ENCODE measurements at places on chromosomes 6 and 20. TPM values are rescaled to one million over a fixed set of nuclear protein-coding genes. Genes with fewer than 3 reads are reported as not detected.

The NCOA5 gene
- 22.3 TPM for polyA plus RNA-seq

- H3K27me3 ChIP-seq = no peaks in the 10 kb centered on the region
- no peak overlapping the region for H3K27ac ChIP-seq
- no peaks in the 10 kb centered on the region for H3K36me3 ChIP-seq
- no peak overlapping the region for H3K4me3 ChIP-seq
These were observed 20.4 kb downstream of the WFDC3 start for GRCh38 chr20:45771182-45771759.

- H3K27me3 ChIP-seq = no peaks in the 10 kb centered on the region
- no peak for DNase-seq
- no peak overlapping the region for H3K4me3 ChIP-seq
- peaks cover 7% of the 10 kb centered on the region for H3K4me1 ChIP-seq
These were observed 16.5 kb downstream of the ACTR5 start for GRCh38 chr20:38764567-38765318.

- no peaks in the 10 kb centered on the region for H3K4me1 ChIP-seq
- no peak for DNase-seq
- no peak overlapping the region for H3K27ac ChIP-seq
- no peaks in the 10 kb centered on the region for H3K27me3 ChIP-seq
These were observed 36.8 kb downstream of the PNLDC1 start for GRCh38 chr6:159836718-159837490.

GRCh38 chr6:73182021-73182607 is 43.2 kb downstream of the KHDC1L start:
- H3K4me3 ChIP-seq = no peak overlapping the region
- H3K4me1 ChIP-seq = no peaks in the 10 kb centered on the region
- H3K27me3 ChIP-seq = no peaks in the 10 kb centered on the region
- DNase-seq = no peak
- no peak overlapping the region for H3K27ac ChIP-seq

- H3K27me3 ChIP-seq = no peaks in the 10 kb centered on the region
- no peak overlapping the region for H3K4me3 ChIP-seq
- H3K27ac ChIP-seq = peak overlapping the region; percentile 79
- H3K4me1 ChIP-seq = peaks cover 64% of the 10 kb centered on the region
- DNase-seq = no peak
These were observed 54.2 kb upstream of the FAM83D start for GRCh38 chr20:38872036-38872435.

- DNase-seq = no peak
- H3K27ac ChIP-seq = no peak overlapping the region
- H3K4me3 ChIP-seq = no peak overlapping the region
- H3K27me3 ChIP-seq = no peaks in the 10 kb centered on the region
- H3K4me1 ChIP-seq = peaks cover 54% of the 10 kb centered on the region
- H3K36me3 ChIP-seq = peaks cover 7% of the 10 kb centered on the region
These were observed 4.8 kb downstream of the NOP56 start for GRCh38 chr20:2657241-2657640.

The GLP1R gene
- polyA plus RNA-seq = not detected

- peaks cover 18% of the 10 kb centered on the region for H3K36me3 ChIP-seq
- peak within 1 kb of the TSS; percentile 90 for H3K27ac ChIP-seq
- peak; percentile 93 for DNase-seq
- peaks cover 75% of the 10 kb centered on the region for H3K4me1 ChIP-seq
These were observed at the start of gene GID8 for GRCh38 chr20:62938105-62938888. Gene GID8 (plus strand): TSS chr20:62938147. CDS start chr20:62941503, 3,356 bp downstream.

The HLA-DQB2 gene
- 0.96 TPM for polyA plus RNA-seq

GRCh38 chr6:110654096-110654820 is 161.0 kb downstream of the CDK19 start:
- DNase-seq = no peak
- no peaks in the 10 kb centered on the region for H3K36me3 ChIP-seq
- H3K27ac ChIP-seq = no peak overlapping the region
- no peaks in the 10 kb centered on the region for H3K27me3 ChIP-seq
- H3K4me1 ChIP-seq = no peaks in the 10 kb centered on the region

- H3K4me3 ChIP-seq = peak overlapping the region; percentile 72
- peak overlapping the region; percentile 89 for H3K27ac ChIP-seq
- no peaks in the 10 kb centered on the region for H3K36me3 ChIP-seq
These were observed 586 bp upstream of the ALDH5A1 start for GRCh38 chr6:24493945-24494820.

The GTSF1L gene
- polyA plus RNA-seq = 1.7 TPM

DNA sequence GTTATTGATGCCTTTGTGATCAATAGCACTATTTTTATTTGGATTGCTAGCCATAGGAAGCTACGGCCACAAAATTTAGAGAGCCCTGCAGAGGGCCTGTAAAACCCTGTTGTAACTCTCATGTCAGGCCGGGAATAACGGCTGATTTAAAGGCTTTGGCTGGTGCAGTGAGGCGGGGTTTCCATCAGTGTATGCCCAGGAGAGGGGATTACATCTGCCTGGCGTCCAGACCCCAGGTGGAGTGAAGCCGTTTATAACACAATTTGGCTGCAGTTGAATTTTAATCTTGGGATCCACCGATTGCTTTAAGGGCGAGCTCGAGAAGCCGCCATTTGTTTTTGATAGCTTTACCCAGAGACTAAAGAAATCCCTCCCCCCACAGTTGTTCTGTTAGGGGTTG is 29.1 kb upstream of the APCDD1L start:
- no peak overlapping the region for H3K27ac ChIP-seq
- H3K4me3 ChIP-seq = no peak overlapping the region
- H3K4me1 ChIP-seq = no peaks in the 10 kb centered on the region
- H3K36me3 ChIP-seq = no peaks in the 10 kb centered on the region

- no peaks in the 10 kb centered on the region for H3K27me3 ChIP-seq
- DNase-seq = no peak
- no peaks in the 10 kb centered on the region for H3K4me1 ChIP-seq
- H3K4me3 ChIP-seq = no peak overlapping the region
- H3K36me3 ChIP-seq = no peaks in the 10 kb centered on the region
These were observed 23.5 kb upstream of the ANGPT4 start for GRCh38 chr20:939606-940005.

DNA sequence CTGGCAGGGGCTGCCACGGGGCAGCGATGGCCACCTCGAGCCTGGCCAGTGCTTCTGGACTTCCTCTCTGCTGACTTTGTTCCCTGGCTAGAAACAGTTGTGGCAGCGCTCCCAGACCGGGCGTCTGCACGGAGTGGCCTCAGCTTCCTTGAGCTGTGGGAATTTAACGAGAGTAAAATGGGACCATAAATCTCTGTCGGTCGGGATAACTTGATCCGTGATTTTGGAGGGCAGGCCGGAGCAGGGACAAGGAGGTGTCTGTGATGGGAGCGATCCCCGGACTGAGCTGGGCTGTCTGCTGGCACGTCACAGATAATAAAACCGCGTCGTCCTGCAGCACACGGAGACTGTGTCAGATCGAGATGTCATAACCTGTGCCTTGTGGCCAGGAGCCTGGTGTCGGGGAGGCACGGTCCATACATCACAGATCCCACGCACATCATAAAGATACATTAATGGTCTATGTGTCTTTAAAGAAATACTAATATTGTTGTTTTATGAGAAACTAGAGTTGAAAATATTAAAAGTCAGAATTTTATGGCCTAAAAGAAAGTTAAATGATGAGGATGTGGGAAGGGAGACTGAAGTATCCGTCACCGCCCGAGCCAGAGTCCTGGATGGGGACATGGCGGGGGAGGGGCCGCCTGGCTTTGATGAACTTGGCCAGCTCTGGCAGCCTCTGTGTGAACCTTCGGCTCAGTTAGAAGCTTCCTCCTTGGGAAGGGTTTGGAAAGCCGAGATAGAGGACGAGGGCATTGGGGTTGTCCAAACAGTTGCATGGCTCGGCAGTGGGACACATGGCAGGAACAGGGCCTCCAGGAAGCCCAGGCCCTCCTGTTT is 6.5 kb upstream of the RBBP8NL start:
- no peaks in the 10 kb centered on the region for H3K4me1 ChIP-seq
- DNase-seq = no peak
- no peak overlapping the region for H3K4me3 ChIP-seq
- H3K27me3 ChIP-seq = peaks cover 31% of the 10 kb centered on the region
- no peaks in the 10 kb centered on the region for H3K36me3 ChIP-seq

- H3K36me3 ChIP-seq = peaks cover 10% of the 10 kb centered on the region
- H3K4me1 ChIP-seq = peaks cover 46% of the 10 kb centered on the region
- DNase-seq = peak; percentile 92
- no peaks in the 10 kb centered on the region for H3K27me3 ChIP-seq
These were observed 721 bp downstream of the KDM1B start for GRCh38 chr6:18155864-18156421.

DNA sequence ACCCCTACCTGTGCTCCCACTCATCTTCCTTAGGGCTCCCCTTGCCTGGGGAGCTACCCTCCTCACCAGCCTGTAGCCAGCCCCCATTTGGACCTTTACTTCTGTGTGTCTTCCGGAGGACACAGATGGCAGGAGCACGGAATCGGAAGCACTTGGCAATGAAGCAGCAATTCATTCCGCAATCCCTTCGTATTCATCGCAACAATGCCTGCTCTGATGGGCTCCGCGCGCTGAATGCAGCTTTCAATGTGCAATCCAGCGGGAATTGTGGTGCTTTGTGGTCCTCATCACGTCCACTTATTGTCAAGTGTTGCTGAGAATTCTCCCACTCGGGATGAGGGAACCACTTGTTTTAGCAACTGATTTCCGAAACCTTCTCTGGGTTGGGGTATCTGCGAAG is 336.0 kb downstream of the DHX35 start:
- no peaks in the 10 kb centered on the region for H3K27me3 ChIP-seq
- no peaks in the 10 kb centered on the region for H3K36me3 ChIP-seq
- H3K4me1 ChIP-seq = no peaks in the 10 kb centered on the region
- H3K4me3 ChIP-seq = no peak overlapping the region

The TAP2 gene
- polyA plus RNA-seq = 34.0 TPM

The COX4I2 gene
- polyA plus RNA-seq = 1.9 TPM

DNA sequence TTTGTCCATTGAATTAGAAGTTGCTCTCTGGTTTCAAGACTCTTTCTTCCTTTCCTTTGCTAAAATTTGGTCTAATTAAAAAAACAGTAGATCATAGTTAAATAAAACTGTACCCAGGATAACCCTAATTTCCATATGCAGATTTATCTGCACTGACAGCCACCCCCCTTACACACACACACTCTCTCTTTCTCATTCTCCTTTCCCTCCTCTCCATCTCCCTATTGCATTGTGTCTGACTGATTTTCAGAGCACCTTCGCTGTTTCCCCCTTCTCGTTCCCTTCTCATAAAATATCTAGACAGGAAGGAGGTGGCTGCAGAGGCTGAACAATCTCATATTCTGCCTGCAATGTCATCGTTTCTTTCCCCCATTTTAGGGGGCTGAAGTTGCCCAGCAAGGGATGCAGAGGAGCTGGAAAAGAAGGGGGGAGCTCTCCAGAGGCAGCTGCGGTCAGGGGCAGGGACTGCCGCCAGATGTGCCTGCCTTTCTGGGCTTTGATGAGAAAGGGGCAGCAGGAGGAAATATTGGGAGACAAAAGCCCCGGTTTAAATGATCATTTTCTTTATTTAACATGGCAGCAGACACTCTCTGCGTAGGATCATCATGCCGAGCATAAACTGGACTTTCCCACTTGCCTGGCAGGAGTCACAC is 22.5 kb upstream of the MMS22L start:
- H3K27ac ChIP-seq = no peak overlapping the region
- peaks cover 6% of the 10 kb centered on the region for H3K27me3 ChIP-seq
- no peaks in the 10 kb centered on the region for H3K4me1 ChIP-seq
- no peak overlapping the region for H3K4me3 ChIP-seq

- H3K4me3 ChIP-seq = no peak overlapping the region
- no peak overlapping the region for H3K27ac ChIP-seq
- no peak for DNase-seq
- no peaks in the 10 kb centered on the region for H3K36me3 ChIP-seq
- peaks cover 4% of the 10 kb centered on the region for H3K4me1 ChIP-seq
- H3K27me3 ChIP-seq = no peaks in the 10 kb centered on the region
These were observed 23.5 kb upstream of the IBTK start for GRCh38 chr6:82270881-82271635.

- H3K4me3 ChIP-seq = no peak overlapping the region
- H3K4me1 ChIP-seq = no peaks in the 10 kb centered on the region
- no peaks in the 10 kb centered on the region for H3K36me3 ChIP-seq
These were observed 31.2 kb downstream of the KCNQ5 start for GRCh38 chr6:72653026-72653425.

The PCK1 gene
- polyA plus RNA-seq = 0.13 TPM

DNA sequence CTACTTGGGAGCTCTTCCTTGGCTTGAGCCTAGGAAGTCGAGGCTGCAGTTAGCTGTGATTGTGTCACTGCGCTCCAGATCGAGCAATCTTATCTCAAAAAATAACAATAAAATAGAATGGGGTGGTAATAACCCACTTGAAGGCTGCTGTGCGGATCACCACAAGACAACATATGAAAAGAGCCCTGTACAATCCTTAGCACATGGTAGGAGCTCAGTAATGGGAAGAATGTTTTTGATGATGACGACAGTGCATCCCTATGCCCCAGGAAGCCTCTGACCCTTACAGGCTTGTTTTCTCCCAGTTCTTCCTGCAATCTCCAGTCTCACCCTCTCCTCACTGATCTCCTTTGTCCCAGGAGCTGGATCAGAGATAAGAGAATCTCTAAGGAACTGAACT is 15.5 kb downstream of the SCUBE3 start:
- peak; percentile 4 for DNase-seq
- no peak overlapping the region for H3K27ac ChIP-seq
- no peak overlapping the region for H3K4me3 ChIP-seq
- H3K36me3 ChIP-seq = no peaks in the 10 kb centered on the region

DNA sequence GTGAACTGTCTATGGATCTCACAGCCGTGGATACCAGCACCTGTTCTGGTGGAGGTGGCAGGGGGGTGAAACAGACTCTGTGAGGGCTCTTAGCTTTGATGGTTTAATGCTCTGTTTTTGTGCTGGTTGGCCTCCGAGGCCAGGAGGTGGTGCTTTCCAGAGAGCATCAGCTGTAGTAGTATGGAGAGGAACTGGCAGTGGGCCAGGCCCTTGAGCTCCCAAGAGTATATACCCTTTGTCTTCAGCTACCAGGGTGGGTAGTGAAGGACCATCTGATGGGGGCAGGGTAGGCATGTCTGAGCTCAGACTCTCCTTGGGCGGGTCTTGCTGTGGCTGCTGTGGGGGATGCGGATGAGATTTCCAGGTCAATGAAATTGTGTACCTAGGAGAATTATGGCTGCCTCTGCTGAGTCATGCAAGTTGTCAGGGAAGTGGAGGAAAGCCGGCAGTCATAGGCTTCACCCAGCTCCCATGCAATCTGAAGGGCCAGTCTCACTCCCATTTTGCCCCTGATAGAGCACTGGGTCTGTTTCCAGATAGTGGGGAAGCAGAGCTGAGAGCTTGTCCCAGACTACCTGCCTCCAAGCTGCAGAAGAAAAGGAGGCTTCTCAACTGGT is 102.7 kb upstream of the AHI1 start:
- no peaks in the 10 kb centered on the region for H3K27me3 ChIP-seq
- H3K36me3 ChIP-seq = no peaks in the 10 kb centered on the region
- no peaks in the 10 kb centered on the region for H3K4me1 ChIP-seq
- DNase-seq = no peak
- no peak overlapping the region for H3K27ac ChIP-seq
- H3K4me3 ChIP-seq = no peak overlapping the region

The ZNF831 gene
- polyA plus RNA-seq = 1.2 TPM

- no peaks in the 10 kb centered on the region for H3K36me3 ChIP-seq
- H3K4me3 ChIP-seq = no peak overlapping the region
- H3K27ac ChIP-seq = peak overlapping the region; percentile 56
- H3K27me3 ChIP-seq = no peaks in the 10 kb centered on the region
These were observed 90.1 kb downstream of the FOXO3 start for GRCh38 chr6:108650781-108651180.

GRCh38 chr6:1625794-1626435 is 16.2 kb downstream of the FOXC1 start:
- no peak for DNase-seq
- no peaks in the 10 kb centered on the region for H3K36me3 ChIP-seq
- no peak overlapping the region for H3K4me3 ChIP-seq
- peaks cover 22% of the 10 kb centered on the region for H3K4me1 ChIP-seq
- no peak overlapping the region for H3K27ac ChIP-seq
